ENCODE measurements at places on chromosomes 11 and 22. TPM values are rescaled to one million over a fixed set of nuclear protein-coding genes. Genes with fewer than 3 reads are reported as not detected.

GRCh38 chr22:28329186-28330073, 350.2 kb downstream of the TTC28 start:
- no peak for DNase-seq

- DNase-seq: no peak
Measured at GRCh38 chr22:20430101-20430719, 7.4 kb downstream of the SCARF2 start.

GRCh38 chr11:47314992-47315391, 37.5 kb downstream of the MYBPC3 start:
- no peak for DNase-seq

GRCh38 chr11:69664901-69665300, 10.3 kb downstream of the LTO1 start:
- no peak for DNase-seq

DNA sequence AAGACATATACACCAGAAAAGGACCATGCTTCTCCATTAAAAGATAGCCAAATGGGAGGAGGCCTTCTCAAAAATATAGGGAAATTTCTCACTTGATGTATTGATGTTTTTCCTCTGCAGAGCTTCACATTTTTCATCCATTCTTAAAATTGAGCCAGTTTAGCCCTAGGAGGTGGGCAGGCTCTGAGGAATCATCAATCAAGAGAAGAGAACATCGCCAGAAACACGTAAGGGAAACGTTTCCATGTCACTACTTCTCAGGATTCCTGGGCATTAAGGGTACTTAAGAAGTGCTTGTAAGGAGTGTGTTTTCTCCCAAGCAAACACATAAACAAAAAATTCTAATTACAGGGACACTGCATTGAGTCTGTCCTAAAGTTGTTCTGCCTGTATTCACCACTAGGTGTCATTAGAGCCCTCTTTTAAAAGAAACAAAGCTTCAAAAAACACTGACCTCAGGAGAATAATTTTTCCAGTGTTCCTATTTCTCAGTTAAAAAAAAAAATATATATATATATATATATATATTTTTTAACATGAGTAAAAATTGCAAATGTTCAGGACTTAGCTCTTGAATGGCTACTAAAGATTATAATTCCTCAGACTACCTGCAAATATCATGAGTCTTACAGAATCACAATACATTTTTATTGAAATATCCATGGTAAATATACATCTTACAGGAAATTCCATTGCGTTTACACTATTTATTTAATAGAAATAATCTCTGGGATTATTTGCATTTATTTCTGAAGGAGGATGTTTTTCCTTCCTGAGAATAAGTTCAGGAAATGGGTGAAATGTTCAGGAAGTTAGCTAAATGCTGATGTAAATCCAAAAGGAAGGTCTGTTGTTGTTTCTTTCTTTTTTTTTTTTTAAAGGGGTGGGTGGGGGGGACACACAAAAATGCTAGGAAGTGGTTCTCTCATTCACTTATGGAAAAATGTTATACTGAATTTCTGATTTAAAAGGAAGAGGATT, 16.0 kb downstream of the FZD4 start:
- DNase-seq: no peak

DNA sequence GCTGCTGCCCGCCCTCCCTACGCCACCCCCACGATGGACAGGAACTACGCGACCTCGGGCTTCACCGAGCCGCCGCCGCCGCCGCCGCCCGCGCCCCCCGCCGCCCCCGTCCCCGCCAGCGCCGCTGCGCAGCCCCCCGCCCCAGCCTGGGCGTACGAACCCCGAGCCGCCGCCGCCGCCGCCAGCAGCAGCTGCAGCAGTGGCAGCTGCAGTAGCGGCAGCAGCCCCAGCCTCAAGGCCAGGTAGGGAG, 407 bp downstream of the QSER1 start:
- no peak for DNase-seq

DNA sequence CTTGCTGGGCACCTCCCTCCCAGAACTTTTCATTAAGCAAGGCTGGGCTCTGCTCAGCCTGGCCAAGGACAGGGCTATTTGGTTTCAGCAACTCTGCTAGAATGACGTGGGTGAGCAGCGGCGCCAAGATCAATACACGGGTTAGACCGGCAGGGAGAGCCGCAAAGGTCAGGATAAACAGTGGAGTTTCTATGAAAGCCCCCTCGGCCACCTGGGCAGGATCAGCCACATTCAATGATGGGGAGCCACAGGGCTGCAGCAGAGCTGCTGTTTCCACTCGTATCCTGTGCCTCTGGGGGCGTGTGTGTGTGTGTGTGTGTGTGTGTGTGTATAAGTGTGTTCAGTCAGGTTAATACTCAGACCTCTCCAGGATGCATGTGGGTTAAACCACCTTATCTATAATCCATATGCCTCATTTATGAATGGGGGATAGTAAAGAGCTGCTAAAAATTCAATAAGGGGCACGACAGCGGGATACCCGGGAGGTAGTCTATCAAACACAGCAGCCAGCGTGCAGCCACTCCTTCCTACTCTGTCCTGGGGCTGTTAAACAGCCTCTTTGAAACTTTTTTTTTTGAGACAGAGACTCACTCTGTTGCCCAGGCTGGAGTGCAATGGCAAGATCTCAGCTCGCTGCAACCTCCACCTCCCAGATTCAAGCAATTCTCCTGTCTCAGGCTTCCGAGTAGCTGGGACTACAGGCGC, 34.8 kb downstream of the MYH9 start:
- DNase-seq: no peak

Gene MYO7A
- total RNA-seq: 1.3 TPM

GRCh38 chr11:97502201-97502600, 1112.4 kb downstream of the JRKL start:
- no peak for DNase-seq

- no peak for DNase-seq
Measured at GRCh38 chr22:38304526-38304925, 12.7 kb downstream of the CSNK1E start.

- DNase-seq: no peak
Measured at GRCh38 chr11:104668797-104669463, 229.3 kb downstream of the CASP12 start.

- DNase-seq: no peak
Measured at GRCh38 chr11:2518983-2519340, 74.2 kb downstream of the KCNQ1 start.

GRCh38 chr22:22210375-22210774, 34.2 kb upstream of the VPREB1 start:
- DNase-seq: no peak

- DNase-seq: no peak
Measured at GRCh38 chr11:74345420-74345819, 34.0 kb upstream of the P4HA3 start.

DNA sequence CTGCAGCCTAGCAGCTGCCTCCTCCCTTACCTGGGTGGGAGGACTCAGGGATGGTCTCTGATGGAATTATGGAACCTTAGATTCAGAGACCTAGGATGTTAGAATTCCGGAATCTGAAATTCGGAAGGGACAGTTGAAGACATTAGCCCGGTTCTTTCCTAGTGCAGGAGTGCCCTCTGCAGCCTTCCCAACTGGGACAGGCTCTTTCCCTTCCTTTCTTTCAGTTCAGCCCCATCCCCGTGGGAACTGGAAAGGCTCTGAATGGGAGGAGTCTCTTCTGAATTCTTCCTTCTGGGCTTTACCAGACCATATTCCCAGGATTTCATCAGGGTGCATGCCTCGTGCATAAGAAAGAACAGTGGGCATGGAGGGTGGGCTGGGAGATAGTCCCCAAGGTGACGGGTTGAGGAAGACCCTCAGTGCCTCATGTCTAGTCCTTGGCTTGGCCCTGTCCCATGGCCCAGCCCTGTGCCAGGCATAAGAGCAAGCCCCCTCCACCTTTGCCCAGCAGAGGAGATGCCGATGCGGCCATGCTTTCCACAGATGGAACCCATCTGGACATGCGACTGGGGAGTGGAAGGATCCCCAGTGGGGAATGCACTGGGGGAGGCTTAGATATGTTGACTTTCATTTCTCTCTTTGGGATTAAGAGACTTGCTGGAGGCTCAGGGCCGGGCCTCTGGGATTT, 14.4 kb downstream of the DNAJB13 start:
- DNase-seq: no peak

DNA sequence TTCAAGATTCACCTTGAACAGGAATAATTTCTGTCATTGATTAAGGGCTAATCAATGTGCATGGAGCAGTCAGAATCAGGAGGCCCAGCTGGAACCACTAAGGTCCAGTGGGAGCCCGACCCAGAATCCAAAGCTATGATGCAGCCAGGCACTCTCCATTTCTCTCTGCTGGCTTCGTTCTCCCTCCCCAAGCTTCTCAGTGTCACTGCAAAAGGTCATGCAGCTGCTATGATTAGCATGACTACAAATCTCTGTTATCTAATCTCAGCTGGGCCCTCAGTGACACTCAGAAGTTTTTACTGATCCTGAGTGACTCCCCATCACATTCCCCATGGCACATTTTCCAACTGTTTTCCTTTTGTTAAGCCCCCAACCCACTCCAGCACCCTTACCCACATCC, 31.1 kb upstream of the PRSS23 start:
- DNase-seq: no peak
